Caki2 (cell line): ENCODE measurements at places on chromosomes 2 and 18. TPM values are rescaled to one million over a fixed set of nuclear protein-coding genes. Genes with fewer than 3 reads are reported as not detected.

Gene CSRNP3
- 0.75 and 2.4 TPM in 2 replicates for total RNA-seq

DNA sequence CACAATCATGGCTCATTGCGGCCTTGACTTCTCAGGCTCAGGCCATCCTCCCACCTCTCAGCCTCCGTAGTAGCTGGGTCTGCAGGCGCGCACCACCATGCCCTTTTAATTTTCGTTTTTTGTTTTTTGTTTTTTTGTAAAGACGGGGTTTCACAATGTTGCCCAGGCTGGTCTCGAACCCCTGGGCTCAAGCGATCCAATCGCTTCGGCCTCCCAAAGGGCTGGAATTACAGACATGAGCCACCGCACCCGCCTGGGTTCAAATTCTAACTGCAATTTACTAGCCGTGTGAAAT, 12.3 kb upstream of the DCTN1 start:
- no peak for DNase-seq

DNA sequence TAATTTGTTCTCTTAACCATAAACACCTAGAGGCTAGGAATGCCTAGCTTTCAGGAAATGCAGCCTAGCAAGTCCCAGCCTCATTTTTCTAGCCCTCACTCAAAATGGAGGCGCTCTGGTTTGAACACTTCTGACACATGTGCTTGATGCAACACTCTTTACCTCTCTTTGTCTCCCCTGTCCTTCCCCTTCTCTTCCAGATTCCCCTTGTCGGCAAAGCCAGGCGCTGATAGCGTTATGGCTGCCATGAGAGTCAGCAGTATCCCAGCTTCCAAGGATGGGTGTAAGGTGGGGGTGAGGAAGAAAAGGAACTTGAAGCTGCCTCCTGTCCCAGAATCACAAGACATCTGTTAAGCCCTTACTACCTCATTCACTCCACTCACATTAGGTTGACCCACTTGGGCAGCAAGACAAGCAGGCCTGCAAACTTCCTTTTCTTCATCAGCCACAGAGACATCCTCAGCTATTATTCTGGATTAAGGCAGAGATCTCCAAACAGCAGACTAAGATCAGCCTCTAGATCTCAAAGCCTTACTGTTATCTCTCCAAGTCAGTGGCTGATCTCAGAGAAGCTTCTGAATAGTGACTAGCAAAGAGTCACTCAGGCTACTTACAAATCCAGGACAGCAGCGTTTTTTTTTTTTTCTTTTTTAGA, 1.9 kb upstream of the ST3GAL5 start:
- no peak for DNase-seq

GRCh38 chr2:126154256-126154785, 501.6 kb upstream of the GYPC start:
- no peak for DNase-seq

Gene LAMA1
- 23.4 and 38.2 TPM in 2 replicates for total RNA-seq

DNA sequence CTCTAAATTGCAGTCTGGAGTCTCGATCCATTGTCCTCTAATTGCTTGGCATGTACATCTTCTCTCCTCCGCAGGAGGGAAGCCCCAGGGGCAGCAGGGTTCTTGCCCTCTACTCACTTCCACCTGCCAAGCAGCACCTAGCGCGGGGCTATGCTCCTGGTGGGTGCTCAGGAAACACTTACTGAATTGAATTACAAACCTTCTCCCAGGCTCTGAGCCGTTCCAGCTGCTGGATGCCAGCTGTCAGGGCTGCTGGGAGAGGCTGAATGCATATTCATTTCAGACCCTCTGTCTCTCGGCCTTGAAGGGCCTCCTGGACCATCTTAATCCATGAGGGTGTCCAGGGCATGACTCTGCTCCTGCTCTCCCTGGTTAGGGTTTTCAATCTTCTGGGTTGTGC, 94.0 kb downstream of the CELF4 start:
- DNase-seq: no peak

DNA sequence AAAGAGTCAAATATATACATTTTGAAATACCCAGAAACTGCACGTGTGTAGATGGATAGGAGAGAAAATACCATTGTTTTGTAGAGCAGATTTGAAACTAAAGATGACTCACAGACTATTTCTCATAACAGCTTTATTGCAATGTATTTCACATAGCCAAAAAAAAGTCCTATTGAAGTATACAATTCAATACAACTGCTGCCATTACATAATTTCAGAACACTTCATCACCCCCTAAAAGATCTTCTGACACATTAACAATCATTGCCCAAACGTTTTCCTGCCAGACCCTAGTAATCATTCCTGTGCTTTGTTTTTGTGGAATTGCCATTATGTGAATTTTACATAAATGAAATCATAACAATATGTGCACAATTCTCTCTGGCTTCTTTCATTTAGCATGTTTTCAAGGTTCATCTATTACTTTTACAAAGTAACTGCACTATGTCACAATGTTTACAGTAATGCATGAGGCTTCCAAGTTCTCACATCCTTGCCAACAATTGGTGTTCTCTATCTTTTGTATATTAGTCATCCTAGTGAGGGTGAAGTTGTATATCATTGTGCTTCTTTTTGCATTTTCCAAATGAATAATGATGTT, 378.6 kb upstream of the CWC22 start:
- DNase-seq: no peak

DNA sequence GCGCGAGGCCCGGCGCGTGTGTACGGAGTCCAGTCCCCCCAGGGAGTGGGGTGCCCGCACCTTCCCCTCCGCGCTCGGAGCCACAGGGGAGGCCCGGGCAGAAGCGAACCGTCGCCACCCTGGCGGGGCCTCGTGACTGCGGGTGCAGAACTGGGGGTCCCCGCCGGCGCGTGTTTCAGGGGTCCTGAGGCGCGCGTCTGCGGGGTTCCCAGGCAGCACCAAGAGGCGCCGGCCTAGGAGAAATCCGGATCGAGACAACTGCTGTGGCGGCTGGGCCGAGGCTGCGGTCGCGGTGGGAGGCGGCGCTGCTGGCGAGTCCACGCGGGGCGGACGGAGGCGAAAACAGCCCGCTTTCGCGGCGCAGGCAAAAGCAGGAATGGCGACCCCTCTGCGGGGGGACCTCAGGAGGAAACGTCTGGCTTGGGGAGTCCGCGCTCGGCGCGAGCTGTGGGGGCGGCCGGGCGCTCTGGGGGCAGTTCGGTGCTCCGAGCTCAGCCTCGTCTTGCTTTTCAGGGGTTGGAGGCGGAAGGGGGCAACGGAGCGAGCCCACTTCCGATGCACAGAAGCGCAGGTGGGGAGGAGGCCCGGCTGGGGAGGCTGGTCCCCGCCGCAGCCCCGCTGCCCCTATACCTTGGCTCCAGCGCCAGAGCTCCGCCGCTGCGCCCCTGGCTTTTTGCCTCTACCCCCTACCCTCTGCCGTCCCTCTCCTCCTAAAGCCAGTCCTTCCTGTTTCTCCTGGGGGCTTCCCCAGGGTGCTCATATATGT, 81.5 kb upstream of the LDLRAD4 start:
- DNase-seq: no peak

Gene SNED1
- total RNA-seq: not detected in 2 replicates
